Activated T-cell treated with anti-CD3 and anti-CD28 coated beads, Interleukin-2, amount 50 U/mL, for 72 hours (primary cell): ENCODE measurements at places on chromosomes 3 and 15. TPM values are rescaled to one million over a fixed set of nuclear protein-coding genes. Genes with fewer than 3 reads are reported as not detected.

The DLEC1 gene
- 0.81 TPM for total RNA-seq

GRCh38 chr3:7682822-7683229 lies 818.8 kb upstream of the LMCD1 start:
- no peak for DNase-seq

DNA sequence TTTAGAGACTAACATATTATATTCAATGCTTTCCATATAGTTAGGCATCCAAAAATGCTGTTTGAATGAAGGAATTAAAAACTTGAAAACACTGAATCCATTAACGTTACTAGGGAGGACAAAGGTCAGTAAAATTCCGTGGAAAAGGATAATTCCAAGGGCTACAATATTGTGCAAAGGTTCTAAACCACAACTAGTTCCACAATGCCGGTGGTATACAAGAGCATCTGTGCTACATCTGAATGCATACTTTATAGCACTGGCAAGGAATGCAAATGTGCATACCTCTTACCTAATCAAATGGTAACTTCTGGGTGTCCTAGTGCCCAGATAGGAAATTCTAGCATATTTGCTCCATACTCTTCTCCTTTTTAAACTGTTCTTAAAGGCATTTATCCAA lies 2.2 kb downstream of the ICE2 start:
- no peak for DNase-seq

DNA sequence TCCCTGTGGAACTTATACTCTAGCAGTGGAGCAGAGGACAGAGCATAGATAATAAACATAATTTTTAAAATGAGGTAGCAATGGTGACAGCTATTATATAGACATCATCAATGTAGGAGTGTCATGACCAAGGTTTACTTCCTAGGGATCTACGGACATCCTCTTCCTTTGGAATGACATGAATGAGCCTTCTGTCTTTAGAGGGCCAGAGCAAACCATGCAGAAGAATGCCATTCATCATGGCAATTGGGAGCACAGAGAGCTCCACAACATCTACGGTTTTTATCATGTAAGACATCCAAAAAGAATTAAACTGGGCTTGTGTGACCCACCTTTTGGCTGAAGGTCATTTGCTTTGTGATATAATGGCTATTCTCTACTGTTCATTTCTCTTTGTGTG lies 30.1 kb upstream of the CAPN3 start:
- no peak for DNase-seq

- DNase-seq, result no peak
These were observed 2.6 kb upstream of the GBE1 start for GRCh38 chr3:81764002-81764401.
